ENCODE measurements at places on chromosomes 1 and 21. TPM values are rescaled to one million over a fixed set of nuclear protein-coding genes. Genes with fewer than 3 reads are reported as not detected.

DNA sequence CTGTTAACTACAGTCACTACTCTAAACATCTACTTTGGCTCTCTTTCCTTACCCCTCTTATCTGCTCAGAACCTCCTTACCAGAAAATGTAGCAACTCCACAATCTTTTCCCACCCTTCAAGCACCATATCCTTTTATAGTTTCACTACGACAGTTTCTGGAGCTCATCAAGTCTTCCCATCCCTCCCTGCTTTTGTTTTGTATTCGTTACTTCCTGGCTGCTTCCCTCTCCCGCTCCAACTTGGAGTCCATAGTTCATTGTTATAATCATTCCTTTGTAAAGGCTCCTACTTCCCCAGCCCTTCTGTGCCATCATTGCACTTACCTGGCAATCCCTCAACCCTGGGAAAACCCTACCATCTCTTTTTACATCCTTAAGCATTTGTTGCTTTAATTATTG lies 18.0 kb downstream of the MPZL1 start:
- H3K36me3 ChIP-seq: no peaks in the 10 kb centered on the region
- H3K4me3 ChIP-seq: no peak overlapping the region
- no peak for DNase-seq
- no peak overlapping the region for H3K27ac ChIP-seq
- no peaks in the 10 kb centered on the region for H3K27me3 ChIP-seq
- H3K4me1 ChIP-seq: no peaks in the 10 kb centered on the region

DNA sequence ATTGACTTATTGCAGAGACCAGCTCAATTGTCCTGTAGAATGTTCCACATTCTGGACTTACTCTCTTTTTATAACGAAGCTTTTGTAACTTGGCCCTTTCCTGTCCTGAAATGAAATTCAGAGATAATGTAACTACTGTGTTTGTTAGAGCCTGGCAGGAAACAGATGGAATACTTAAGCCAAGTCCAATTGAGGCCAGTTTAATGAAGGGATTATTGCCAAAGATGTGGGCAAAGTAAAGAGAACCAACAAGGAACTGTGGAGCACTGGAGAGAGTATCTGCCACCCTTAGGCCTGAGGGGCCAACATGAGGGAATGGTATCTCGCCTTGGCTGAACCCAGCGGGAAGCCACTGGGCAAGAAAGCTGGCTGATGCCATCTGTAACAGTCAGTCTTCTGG lies 32.9 kb downstream of the MFSD2A start:
- no peaks in the 10 kb centered on the region for H3K4me1 ChIP-seq
- H3K36me3 ChIP-seq: no peaks in the 10 kb centered on the region
- H3K27me3 ChIP-seq: no peaks in the 10 kb centered on the region
- H3K4me3 ChIP-seq: no peak overlapping the region

- no peak for DNase-seq
- H3K27me3 ChIP-seq: no peaks in the 10 kb centered on the region
- H3K4me3 ChIP-seq: no peak overlapping the region
- H3K27ac ChIP-seq: no peak overlapping the region
Observed at GRCh38 chr1:190416239-190416638, 61.4 kb downstream of the BRINP3 start.

The GJA9 gene
- not detected for total RNA-seq

The IFNGR2 gene
- 47.3 TPM for total RNA-seq

The CD2 gene
- total RNA-seq: 1.6 TPM

The TIPRL gene
- 31.9 TPM for total RNA-seq

The DPYD gene
- 14.5 TPM for total RNA-seq

The NUP210L gene
- total RNA-seq: 0.28 TPM

The IGSF3 gene
- total RNA-seq: 14.9 TPM
